ENCODE measurements at places on chromosomes 5 and 9.
A peak's percentile ranks its signal among the peaks of the same experiment; 100 is the strongest.

DNA sequence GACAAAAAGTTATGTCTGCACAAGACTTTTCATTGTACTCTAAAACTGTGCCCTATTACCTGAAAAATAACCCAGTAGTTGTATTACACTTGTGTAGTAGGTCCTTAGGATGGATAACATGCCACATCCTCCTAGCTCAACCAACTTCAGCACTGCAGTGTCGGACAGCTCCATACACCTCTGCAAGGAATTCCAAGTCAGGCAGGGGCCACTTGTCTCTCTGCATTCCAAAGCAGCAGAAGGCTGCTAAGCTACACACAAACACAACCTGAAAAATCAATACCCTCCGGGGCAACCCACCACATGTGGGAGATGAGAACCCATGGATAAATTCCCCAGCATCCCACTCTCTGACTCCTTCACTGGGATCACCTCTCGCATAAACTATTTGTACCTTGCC is 50.2 kb downstream of the MED10 start:
- no peak for DNase-seq

GRCh38 chr5:141845371-141845851 is 32.8 kb downstream of the PCDH1 start:
- DNase-seq = no peak

DNA sequence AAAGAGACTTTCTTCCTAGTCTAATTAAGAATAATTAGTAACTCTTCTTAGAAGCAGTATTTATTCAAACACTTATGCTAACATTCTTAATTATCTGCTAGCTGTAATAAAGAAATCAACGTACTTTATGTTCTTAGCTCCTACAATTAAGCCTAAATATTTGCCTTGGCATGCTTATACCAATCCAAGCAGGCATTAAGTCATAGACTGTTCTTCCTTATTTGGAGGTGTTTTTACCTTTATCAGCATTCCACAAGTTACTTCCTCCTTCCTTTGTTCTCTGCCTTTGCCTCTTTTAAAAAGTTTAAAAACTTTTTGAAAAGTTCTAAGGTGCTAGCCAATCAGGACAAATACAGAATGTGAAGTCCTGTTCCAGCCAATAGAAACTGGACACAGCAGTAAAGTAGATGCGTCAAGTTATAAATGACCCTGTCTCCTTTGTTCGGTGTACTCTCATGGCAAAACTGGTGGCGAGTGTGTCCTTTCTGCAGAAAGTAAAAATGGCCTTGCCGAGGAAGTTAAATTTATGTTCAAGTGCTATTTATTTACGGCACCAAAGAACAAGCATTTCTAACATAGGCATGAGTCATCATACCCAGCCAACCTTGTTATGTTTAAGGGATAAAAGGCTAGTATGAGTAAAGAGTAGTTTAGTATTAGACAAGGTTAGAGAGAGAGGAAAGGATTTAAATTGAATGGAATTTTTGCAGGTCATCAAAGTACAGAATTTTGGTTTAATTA is 58.6 kb downstream of the GPBP1 start:
- DNase-seq = no peak

GRCh38 chr5:156802501-156802900 is 47.6 kb upstream of the PPP1R2B start:
- no peak for DNase-seq

GRCh38 chr5:102750151-102750834 is 4.8 kb upstream of the PAM start:
- no peak for DNase-seq

- no peak for DNase-seq
Observed at GRCh38 chr5:15475367-15475766, 24.6 kb upstream of the FBXL7 start.

DNA sequence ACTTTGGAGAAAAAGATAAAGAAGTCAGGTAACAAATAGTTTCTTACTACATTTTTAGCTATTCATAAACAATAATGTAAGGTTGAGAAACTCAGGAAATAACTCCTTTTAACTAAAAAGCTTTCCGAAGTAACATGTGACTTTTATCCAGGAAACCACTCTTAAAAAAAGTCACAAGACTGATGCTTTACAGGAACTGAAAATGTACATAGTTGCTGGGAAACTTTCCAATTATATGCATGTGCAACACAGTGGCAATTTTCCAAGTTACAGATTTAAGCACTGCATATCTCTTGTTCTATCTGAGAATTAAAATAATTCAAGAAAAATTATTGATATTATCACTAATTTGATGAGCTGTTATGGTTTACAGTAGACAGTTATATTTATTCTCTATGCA is 105.2 kb downstream of the CDH10 start:
- DNase-seq = no peak

- DNase-seq = no peak
Observed at GRCh38 chr9:114282926-114283325, 40.0 kb upstream of the ORM1 start.

- DNase-seq = no peak
Observed at GRCh38 chr5:37771731-37772130, 68.1 kb downstream of the GDNF start.

GRCh38 chr5:76224898-76225297 is 141.7 kb downstream of the SV2C start:
- no peak for DNase-seq

DNA sequence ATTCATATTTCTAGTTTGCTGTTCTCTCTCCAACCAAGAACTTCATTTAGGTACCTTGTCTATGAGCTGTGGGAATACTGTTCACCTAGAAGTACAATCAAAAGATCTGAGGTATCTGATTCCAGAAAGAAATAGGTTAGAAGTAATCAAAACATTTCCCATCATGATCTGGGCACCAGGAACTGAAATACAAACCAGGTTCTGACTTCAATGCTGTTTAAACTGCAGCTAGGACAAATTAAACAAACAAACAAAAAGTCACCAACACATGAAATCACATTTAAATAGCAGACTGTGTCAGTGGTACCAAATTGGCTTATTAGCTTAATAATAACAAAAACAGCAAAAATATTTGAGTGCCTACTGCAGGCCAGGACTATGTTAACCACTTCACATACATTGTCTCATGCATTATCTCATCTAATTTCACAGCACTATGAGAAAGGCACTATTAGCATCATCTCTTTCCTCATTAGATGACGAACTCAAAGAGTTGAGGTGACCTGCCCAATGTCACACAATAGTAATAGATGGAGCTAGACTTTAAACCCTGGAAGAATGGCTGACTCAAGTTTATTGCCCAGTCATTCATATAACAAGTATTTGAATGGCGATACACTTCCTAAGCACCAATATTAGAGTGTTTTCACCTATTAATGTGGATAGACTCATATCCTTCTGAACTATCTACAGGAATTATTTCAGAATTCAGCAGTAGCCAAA is 14.5 kb downstream of the PLPP1 start:
- DNase-seq = no peak

DNA sequence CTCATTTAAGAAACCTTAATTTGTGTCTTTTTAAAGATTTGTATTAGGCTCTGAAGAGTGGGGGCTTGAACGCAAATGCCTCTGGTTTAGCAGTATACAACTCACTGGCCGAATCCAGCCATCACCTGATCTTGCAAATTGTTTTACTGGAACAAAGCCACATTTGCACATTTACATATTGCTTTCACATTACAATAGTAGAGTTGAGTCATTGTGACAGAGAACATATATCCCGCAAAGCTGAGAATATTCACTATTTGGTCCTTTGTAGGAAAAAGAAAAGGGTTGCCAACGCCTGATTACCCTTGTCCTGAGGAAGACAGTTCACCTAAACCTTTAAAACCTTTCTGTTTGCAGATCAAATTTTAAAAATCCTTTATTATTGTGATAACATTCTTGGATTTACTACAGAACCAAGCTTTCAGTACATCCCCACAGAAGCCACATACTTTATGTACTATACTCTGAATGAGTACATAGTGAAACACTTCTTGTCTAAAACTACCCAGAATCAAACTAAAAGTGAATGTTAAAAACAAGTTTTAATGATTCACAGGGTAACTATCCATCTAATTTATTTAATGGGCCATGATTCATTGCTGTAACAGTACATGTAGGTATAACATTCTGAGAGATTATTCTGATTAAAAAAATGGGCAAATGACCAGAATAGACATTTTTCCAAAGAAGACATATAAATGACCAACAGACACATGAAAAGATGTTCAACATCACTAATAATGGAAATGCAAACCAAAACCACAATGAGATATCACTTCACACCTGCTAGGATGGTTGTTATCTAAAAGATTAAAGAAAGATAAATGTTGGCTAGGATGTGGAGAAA is 161.0 kb downstream of the SLC25A46 start:
- DNase-seq = no peak

DNA sequence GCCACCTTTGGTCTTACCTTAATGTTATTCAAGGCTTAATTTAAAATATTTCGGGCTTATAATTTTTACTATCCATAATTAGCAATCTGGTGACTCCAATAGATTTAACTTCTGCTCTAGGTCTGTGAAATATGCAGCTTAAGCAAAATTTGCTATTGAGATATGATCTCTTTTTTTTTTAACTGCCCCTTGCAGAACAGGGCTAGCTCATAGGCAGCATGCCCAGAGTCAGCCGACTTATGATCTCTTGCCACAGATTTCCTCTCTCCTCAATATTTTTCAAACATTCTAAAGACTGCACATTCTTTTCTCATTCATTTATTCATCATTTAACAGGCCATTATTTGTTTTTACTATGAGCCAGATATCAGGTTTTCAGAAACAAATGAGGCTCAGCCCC is 4.5 kb downstream of the TTC23L start:
- no peak for DNase-seq

GRCh38 chr5:103256178-103256577 is 2.4 kb upstream of the MACIR start:
- no peak for DNase-seq

DNA sequence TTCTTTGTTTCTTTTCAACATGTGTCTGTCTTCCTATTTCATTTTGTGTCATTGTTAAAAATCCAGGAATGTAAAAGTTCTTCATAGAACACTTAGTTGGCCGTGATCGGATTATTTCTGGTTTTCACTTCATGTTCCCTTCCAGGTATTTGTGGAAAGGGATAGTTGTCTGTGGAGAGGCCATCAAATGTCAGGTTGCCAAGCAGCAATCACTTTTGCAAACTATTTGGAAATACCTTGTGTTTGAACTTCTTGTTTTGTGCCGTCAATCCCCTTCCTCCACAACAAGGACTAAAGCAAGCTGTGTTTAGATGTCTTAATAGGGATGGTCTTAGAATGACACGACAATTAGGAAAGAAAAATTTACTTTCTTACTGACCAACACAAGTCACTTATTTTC is 116.9 kb upstream of the MPDZ start:
- DNase-seq = no peak

DNA sequence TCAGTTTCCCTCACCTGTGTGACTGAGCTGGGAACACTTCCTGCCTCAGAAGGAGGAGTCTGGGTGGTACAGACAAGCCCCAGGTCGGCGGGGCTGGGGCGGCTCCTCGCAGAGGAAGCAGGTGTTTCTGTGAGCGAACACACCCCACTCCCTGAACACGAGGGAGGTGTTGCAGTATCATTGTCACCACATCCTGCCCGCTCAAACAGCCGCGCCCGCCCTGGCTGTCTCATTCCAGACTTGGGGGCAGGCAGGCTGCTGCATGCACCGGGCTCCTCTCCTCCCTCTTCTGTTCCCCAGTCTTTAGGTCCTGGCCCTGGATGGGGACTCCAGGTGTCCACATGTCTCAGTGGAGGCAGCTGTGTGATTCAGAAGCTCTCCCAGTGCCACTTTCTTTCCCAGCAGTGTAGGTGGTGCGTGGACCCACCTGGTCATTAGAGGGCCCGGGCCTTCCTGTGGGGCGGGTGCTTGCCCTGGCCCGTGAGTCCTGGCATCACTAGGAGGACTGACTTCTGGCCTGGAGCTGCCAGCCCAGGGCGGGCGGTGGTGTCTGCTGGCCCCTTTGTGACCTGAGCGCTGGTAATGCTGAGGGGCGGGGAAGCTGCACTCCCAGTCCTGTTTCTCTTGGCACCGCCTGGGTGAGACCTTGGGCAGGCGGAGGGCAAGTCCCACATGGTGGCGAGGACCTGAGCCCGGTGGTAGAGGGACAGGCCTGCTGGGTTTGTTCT is 18.3 kb upstream of the PHYHD1 start:
- peak; percentile 79 for DNase-seq

DNA sequence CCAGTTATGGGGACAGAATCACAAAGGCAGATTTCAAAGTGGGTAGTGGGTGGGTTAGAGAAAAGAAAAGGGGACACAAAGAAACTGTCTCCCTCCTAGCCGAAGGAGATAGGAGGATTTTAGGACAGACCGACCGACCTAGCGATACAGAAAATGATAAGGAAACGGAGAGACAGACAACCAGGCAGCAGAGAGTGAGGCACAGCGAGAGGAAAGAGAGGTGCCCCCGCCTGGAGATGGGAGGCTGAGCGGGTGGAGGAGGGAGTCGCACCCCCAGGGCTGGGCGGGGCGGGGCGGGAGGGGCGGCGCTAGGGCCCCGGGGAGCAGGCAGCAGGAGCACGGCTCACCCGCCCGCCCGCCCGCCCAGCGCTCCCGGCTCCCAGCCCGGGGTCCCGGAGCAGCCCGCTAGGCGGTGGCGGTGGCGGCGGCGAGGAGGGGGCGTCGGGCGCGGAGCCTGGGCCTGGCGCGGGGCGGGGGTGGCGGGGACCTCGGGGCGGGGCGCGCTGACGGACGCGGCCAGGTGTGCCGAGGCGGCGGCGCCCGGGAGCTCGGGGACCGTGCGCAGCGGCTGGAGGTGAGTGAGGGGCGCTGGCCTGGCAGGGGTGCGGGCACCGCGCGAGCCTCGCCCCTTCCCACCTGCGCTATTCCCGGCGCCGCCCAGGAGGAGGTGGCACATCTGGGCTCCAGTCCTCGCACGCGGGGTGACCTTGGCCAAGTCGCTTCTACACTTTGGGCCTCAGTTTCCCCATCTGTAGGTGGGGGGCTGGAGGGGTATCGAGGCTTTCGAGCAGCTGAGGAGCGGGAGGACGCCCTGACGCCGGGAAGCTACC is 15.9 kb upstream of the SYNPO start:
- DNase-seq = peak; percentile 8

DNA sequence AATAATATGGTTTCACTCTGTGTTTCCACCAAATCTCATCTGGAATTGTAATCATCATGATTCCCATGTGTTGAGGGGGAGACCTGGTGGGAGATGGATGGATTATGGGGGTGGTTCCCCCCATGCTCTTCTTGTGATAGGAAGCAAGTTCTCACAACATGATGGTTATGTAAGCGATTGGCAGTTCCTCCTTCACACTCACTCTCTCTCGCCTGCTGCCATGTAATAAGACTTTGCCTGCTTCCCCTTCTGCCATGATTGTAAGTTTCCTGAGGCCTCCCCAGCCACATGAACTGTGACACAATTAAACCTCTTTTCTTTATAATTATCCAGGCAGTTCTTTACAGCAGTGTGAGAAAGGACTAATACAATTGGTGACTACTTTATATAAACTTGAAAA is 48.4 kb downstream of the PTBP3 start:
- no peak for DNase-seq

- DNase-seq = no peak
Observed at GRCh38 chr9:106421772-106422171, 441.2 kb upstream of the ZNF462 start.

All from stimulated activated CD4-positive, alpha-beta T cell treated with anti-CD3 and anti-CD28 coated beads, TNF-alpha, amount 100 ng/mL, for 4 hours (primary cell).